ENCODE measurements at places on chromosomes 2 and 18.

DNA sequence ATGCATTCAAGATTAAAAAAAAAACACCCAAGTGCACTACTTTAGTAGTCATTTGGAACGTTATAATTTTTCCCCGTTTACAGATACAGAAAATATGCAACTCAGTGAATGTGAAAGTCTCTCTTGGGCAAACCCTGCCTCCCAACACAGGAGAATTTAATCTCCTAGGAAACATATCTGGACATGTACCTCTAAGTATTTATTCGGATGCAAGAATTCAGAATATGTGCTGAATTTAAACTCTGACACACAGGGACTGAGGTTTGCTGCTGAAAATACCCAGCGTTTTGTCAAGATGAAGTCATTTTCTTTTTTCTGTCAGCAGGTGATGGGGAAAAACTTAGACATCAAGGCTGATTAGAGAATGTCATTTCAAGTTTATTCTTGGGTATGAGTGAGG, 105.4 kb downstream of the ACKR3 start:
- DNase-seq, result no peak

DNA sequence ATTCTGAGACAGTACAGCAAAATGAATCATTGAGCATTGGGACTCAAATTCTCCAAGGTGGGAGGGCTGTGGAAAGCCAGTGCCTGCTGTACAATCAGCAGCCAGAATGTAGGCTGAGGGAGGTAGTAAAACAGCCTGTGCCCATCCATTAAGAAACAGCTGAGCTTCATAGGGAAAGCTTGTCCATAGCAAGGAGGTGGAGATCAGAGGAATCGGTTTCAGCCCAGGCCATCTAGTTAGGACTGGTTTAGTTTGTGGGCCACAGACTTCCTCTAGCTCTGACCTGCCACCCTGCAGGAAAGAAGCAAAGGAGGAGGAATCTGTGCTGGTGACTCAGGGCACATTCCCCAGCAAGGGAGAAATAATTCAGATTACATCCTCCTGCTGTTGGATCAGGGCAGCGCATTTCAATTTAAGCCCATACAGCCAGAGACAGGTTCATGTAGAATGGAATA, 333.4 kb downstream of the SETBP1 start:
- no peak for DNase-seq

DNA sequence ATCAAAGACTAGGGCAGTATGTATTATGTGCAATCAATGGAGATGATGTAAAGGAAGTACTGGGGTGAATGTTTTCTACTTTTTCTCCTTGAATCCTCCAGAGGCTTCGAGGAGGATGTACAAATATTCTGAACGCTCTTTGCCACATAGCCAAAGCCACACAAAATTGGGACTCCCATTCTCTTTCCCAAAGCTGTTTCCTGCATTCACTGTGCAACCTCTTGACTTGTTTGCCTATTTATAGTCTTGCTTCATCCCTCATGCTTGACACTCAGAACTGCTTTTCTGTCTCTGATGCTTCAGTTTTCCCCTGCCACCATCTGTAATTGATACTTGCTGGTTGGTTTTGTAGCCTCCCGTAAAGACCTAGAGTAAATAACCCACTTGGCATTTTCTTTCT, 208.2 kb upstream of the RBMS1 start:
- DNase-seq, result no peak

DNA sequence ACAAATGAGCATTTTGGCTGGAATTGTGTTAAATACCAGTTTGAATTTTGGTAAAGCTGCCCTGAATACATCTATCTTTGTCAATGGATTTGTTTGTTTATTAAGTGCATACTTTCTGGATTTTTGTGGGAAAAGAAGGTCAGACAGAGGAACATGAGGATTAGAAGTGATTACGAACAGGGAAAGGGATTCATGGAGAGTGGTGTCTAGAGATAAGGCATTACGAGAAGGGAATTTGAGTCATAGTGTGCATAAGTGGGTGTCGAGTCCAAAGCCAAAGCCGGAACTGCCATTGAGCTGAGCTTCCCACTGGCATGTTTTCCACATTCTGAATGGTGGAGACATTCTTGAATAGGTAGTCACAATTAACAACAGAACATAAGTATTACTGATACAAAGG, 68.9 kb upstream of the EFEMP1 start:
- no peak for DNase-seq

- DNase-seq, result no peak
Measured at GRCh38 chr18:44818668-44819403, 138.1 kb downstream of the SETBP1 start.

GRCh38 chr18:76167845-76168621, 327.0 kb downstream of the ZNF516 start:
- no peak for DNase-seq

GRCh38 chr2:64899081-64899865, 89.9 kb upstream of the SLC1A4 start:
- DNase-seq, result no peak

GRCh38 chr2:240649331-240649730, 24.1 kb downstream of the GPR35 start:
- no peak for DNase-seq

- no peak for DNase-seq
Measured at GRCh38 chr18:23245461-23245860, 110.2 kb downstream of the CABLES1 start.
